AG20443 (cell line): ENCODE measurements at places on chromosomes 6 and 20.

GRCh38 chr6:18978337-18979128, 591.4 kb downstream of the RNF144B start:
- DNase-seq: peak; percentile 22

- DNase-seq: no peak
Observed at GRCh38 chr6:224350-224749, 67.9 kb upstream of the DUSP22 start.

GRCh38 chr6:4338884-4339283, 203.5 kb upstream of the ECI2 start:
- no peak for DNase-seq

- no peak for DNase-seq
Observed at GRCh38 chr6:48176645-48177308, 65.8 kb upstream of the PTCHD4 start.

DNA sequence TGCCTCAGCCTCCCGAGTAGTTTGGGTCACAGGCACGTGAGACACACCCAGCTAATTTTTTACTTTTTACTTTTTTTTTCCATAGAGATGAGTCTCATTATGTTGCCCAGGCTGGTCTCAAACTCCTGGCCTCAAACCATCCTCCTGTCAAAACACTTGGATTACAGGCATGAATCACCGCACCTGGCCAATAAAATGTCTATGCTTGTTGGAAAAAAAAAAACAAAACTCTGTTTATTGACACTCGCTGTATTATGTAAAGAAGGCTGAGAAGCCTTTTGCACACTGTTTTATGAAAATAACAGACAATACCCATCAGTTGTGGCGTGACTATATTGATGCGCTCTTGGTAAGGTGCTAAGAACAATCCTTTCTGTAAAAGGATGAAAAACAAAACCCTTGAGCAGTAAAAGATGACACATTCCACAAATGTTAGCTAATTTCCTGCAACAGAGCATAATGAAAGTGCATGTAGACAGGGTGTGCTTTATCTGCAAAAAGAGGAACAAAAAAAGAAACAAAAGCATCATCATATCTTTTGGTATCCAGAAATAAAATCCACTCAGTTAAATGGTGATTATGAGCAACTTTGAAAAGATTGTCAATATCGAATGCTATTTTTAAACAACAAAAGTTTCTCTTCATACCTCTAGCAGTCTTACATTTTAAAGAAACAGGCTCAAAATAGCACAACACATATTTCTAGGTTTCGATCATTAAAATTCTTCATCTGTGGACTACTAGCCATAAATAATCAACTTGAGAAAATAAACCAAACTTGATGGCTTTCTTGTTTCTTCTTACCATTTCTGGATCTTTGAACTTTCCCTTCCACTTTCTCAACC, 108.3 kb upstream of the PHACTR1 start:
- DNase-seq: peak; percentile 34

DNA sequence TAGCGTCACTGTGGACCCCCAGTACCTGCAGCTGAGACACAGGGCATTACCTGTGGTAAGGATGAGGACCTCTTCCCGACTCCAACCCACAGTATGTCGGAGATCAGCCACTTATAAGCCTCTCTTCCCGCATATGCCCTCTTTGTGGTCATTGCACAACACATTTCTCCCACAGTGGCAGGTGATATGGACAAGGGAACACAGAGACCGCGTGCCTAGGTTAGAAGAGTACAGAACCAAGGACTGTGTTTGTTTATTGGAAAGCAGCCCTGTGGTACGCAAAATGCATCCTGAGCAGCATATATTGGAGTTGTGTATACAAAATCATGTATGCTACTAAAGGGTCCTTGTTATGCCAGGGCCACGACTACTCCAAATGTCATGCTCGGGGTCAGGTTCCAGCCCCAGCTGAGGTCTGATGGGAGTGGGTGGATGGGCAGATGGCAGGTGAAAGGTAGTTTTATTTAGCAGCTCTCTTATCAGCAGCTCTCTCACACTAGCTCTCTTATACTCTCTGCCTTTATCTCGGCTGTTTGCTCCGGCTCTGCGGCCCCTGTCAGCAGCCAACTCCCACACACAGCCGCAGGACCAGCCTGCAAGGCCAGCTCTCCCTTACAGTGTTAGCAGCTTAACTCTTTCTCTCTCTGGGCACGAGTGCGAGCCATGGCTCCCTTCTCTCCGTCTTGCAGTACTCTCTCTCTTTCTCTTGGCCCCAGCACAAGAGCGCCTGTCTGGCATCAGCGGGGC, 569.0 kb downstream of the KIF16B start:
- DNase-seq: no peak

DNA sequence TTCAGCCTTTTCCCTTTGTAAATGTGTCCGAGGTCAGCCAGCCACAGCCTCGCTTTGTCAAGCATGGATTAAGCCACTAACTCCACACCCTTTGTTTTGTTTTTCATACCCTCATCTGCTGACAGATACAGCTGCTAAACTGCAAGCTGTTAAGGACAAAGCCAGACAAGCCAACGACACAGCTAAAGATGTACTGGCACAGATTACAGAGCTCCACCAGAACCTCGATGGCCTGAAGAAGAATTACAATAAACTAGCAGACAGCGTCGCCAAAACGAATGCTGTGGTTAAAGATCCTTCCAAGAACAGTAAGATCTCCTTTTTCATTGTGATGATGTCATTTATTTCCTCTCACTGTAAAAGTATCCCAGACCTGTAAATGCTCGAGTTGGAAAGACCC, 269.3 kb downstream of the ARHGAP18 start:
- DNase-seq: peak; percentile 29
